Activated CD8-positive, alpha-beta T cell treated with anti-CD3 and anti-CD28 coated beads, Interleukin-2, amount 10 ng/mL, durations not matched to agents 7 days and 5 days (primary cell): ENCODE measurements at places on chromosomes 7 and 10. TPM values are rescaled to one million over a fixed set of nuclear protein-coding genes. Genes with fewer than 3 reads are reported as not detected.

Gene SPDYE5
- total RNA-seq: not detected

Gene GIMAP1
- 19.0 TPM for total RNA-seq

Gene CYTH3
- total RNA-seq: 2.3 TPM

Gene BPGM
- 11.9 TPM for total RNA-seq

Gene ANKRD61
- 0.29 TPM for total RNA-seq

Gene TNPO3
- 47.2 TPM for total RNA-seq

Gene TMEM26
- not detected for total RNA-seq

Gene C10orf71
- not detected for total RNA-seq

Gene HMX3
- total RNA-seq: not detected

Gene HOXA6
- total RNA-seq: not detected

Gene LEP
- total RNA-seq: not detected

Gene EEPD1
- total RNA-seq: 2.6 TPM

Gene UPK3B
- 0.92 TPM for total RNA-seq

Gene SAMD9
- 51.0 TPM for total RNA-seq
